Upper lobe of left lung (tissue), 6 donors: ENCODE measurements at places on chromosomes 1 and 21. TPM values are rescaled to one million over a fixed set of nuclear protein-coding genes. Genes with fewer than 3 reads are reported as not detected.

DNA sequence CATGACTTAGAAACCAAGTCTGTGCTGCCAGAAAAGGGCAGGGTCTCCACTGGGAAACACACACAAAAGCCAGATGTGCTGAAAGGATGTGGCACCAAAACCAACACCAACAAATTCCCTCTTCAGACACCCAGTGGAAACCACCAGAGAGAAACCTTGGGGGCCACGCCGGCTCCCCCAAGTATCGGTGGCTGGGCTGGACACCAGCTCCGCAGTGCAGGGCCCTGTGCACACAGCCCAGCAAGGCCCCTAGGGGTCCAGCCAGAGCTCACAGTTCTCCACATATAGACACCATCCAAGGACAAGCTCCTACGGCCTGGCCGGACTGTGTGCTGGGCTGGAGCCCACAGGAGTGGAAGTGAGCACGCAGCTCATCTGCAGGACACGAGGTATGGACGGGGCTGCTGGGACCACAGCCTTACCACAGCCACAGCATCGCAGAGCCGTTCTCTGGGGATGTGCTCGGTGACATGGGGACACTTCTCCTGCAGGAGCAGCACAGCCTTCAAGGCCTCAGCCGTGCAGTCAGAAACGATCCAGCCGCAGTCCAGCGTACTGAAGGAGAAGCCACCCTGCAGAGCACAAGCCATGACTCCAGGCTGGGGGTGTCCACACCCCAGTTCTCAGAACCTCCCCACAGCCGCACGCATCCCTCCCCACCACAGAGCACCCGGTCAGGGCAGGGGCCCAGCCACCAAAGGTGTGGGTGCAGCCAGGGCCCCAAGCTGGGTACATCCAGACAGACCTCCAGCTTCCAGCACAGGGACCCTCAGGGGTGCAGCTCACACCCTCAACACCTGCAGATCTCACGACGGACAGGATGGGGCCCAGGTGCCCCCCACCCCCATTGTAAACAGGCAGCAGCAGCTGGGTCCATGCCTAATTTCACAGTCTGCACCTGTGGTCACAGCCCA is 21.3 kb downstream of the LSS start:
- peaks cover 89% of the 10 kb centered on the region for H3K36me3 ChIP-seq
- no peaks in the 10 kb centered on the region for H3K27me3 ChIP-seq
- peak; percentile 57 for DNase-seq

- no peaks in the 10 kb centered on the region for H3K4me1 ChIP-seq
- H3K27me3 ChIP-seq = no peaks in the 10 kb centered on the region
- H3K4me3 ChIP-seq = no peak overlapping the region
- no peak overlapping the region for H3K27ac ChIP-seq
- DNase-seq = no peak
- H3K36me3 ChIP-seq = peaks cover 6% of the 10 kb centered on the region
These were observed 73.1 kb downstream of the KIF1B start for GRCh38 chr1:10283318-10283984.

- no peak overlapping the region for H3K4me3 ChIP-seq
- peaks cover 3% of the 10 kb centered on the region for H3K4me1 ChIP-seq
- DNase-seq = no peak
- H3K36me3 ChIP-seq = no peaks in the 10 kb centered on the region
- H3K27me3 ChIP-seq = no peaks in the 10 kb centered on the region
These were observed 5.7 kb downstream of the GJB3 start for GRCh38 chr1:34786521-34787325.

- DNase-seq = no peak
- no peak overlapping the region for H3K4me3 ChIP-seq
- no peak overlapping the region for H3K27ac ChIP-seq
These were observed 24.0 kb downstream of the DDR2 start for GRCh38 chr1:162656266-162656665.

GRCh38 chr1:41850029-41850428 is 68.7 kb downstream of the HIVEP3 start:
- H3K4me3 ChIP-seq = no peak overlapping the region
- DNase-seq = no peak
- H3K27ac ChIP-seq = no peak overlapping the region
- H3K36me3 ChIP-seq = no peaks in the 10 kb centered on the region

- H3K4me1 ChIP-seq = no peaks in the 10 kb centered on the region
- H3K27me3 ChIP-seq = no peaks in the 10 kb centered on the region
- H3K27ac ChIP-seq = no peak overlapping the region
These were observed 692.0 kb downstream of the NCAM2 start for GRCh38 chr21:21690068-21690665.

DNA sequence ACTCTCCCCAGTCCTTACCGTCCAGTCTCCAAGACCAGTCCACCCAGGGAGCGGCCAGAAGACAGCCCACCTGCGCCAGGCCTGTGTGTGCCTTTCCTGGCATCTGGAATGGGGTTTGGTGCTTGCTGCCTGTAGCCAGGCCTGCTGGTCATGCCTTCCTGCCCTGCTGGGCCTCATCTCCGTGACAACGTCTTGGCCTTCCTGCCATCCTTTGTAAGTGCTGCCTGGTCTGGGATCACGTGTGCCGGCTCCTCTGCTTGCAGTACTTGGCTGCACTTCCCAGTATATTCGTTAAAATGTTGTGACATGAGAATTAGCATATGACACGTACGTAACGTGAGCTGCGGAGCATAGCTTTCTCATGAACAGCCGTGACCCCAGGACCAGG is 145.3 kb upstream of the COL6A1 start:
- DNase-seq = no peak
- H3K36me3 ChIP-seq = no peaks in the 10 kb centered on the region
- no peak overlapping the region for H3K4me3 ChIP-seq
- H3K27ac ChIP-seq = no peak overlapping the region
- no peaks in the 10 kb centered on the region for H3K4me1 ChIP-seq
- H3K27me3 ChIP-seq = no peaks in the 10 kb centered on the region

DNA sequence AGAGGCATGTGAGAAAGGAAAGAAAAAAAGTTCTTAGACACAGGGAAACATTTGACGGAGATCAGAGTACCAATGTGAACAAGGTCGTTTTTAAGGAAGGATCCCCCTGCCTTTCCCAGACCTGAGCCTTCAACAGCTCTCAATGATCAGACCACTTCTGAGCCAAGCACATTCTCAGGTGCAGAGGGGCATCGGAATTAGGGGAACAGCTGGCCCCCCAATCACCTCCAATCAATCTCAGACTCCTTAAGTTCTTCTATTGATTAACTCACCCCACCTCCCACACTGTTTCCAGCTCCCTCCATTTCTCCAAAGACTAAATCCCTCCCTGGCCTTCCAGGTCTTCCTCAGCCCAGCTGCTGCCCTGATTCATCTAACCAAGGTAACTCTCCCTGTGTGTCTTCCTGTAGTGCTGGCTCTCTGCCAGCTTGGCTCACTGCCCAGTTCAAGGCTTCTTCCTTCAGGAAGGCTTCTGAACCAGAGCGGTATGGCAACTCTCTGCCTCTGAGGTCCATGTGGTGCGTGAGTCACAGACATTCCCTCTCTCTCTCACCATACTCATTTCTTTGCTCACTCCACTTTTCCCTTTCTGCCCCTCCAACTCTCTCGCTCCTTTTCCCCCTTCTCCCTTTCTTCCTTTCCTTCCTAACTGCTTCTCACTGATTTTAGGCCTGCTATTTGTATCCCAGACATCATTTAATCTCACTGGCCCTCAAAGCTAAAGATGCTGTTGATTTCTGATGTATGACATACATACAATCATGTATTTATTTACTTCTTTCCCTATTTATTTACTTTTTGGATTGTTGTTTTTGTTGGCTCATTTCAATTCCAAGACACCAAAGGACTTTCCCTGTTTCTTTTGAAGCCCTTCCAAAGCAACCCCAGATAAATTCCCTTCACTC is 18.1 kb downstream of the CFAP45 start:
- H3K27ac ChIP-seq = no peak overlapping the region
- peaks cover 12% of the 10 kb centered on the region for H3K4me1 ChIP-seq
- H3K4me3 ChIP-seq = no peak overlapping the region

GRCh38 chr1:211375146-211375818 is 48.6 kb downstream of the TRAF5 start:
- no peaks in the 10 kb centered on the region for H3K27me3 ChIP-seq
- no peak for DNase-seq
- H3K36me3 ChIP-seq = no peaks in the 10 kb centered on the region

- H3K27me3 ChIP-seq = no peaks in the 10 kb centered on the region
- H3K4me1 ChIP-seq = no peaks in the 10 kb centered on the region
- H3K27ac ChIP-seq = no peak overlapping the region
- no peak for DNase-seq
- no peak overlapping the region for H3K4me3 ChIP-seq
- no peaks in the 10 kb centered on the region for H3K36me3 ChIP-seq
These were observed 21.3 kb downstream of the HMGCS2 start for GRCh38 chr1:119747451-119747850.

ZBED6 gene
- total RNA-seq = 23.5 TPM

PWP2 gene
- total RNA-seq = 13.6 TPM

AKIRIN1 gene
- 24.9 TPM for total RNA-seq

TNFRSF1B gene
- total RNA-seq = 54.5 TPM

SLC5A9 gene
- 2.9 TPM for total RNA-seq
